ENCODE measurements at places on chromosomes 11 and 22. TPM values are rescaled to one million over a fixed set of nuclear protein-coding genes. Genes with fewer than 3 reads are reported as not detected.

DNA sequence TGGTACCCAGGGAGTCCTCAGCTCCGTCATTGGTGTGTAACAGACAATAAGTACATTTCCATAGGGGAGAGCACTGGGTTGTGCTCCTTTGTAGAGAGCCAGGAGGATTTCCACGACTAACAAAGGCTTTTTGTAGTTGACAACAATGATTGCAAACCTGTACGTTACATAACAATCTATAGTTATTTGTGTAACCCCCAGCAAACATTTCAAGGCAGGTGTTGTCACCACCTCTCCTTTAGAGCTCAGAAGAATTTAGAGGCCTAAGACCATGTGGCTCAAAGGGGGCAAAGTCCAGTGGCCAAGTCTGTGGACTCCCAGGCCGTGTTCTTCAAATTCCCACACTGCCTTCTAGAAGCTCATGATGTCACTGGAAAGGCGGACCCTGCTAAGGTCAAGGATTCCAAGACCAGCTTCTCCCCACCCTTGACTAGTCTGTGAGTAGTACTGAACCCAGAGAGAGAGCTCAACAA, 15.8 kb downstream of the RPL27A start:
- peaks cover 17% of the 10 kb centered on the region for H3K36me3 ChIP-seq
- DNase-seq: no peak
- H3K27me3 ChIP-seq: no peaks in the 10 kb centered on the region
- H3K4me1 ChIP-seq: no peaks in the 10 kb centered on the region

DNA sequence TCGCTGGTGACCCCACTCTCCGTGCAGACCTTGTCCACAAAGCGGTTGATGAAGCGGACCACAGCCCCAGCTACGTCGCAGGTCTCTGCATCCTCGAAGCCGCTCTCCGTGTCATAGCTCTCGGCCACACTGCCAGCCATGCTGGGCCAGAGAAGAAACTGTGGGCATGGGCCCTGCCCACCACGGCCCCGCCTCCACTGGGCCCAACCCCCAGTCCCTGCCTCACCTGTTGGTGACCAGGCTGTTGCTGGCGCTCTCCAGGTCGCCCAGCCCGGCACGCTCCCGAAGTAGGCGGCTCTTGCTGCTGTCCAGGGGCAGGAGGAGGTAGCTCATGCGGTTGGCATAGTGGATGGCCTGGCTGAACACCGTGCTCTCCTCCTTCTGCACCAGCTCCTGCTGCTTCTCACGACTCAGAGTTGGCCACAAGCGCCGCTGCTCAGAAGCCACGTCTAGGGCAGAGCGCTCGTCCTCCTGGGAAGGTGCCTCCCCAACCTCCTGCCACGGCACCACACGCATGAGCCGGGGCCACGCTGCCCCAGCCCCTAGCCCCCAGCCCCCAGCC, 12.8 kb downstream of the SBF1 start:
- no peaks in the 10 kb centered on the region for H3K27me3 ChIP-seq
- peaks cover 25% of the 10 kb centered on the region for H3K36me3 ChIP-seq
- no peak overlapping the region for H3K4me3 ChIP-seq
- no peak for DNase-seq

- H3K27me3 ChIP-seq: no peaks in the 10 kb centered on the region
- no peak overlapping the region for H3K4me3 ChIP-seq
- H3K4me1 ChIP-seq: no peaks in the 10 kb centered on the region
Measured at GRCh38 chr11:12288931-12289666, 88.3 kb upstream of the PARVA start.

GRCh38 chr11:131943295-131943694, 572.9 kb downstream of the NTM start:
- H3K27ac ChIP-seq: no peak overlapping the region
- no peak overlapping the region for H3K4me3 ChIP-seq
- H3K4me1 ChIP-seq: no peaks in the 10 kb centered on the region
- H3K36me3 ChIP-seq: no peaks in the 10 kb centered on the region

GRCh38 chr11:1078191-1078601, 3.5 kb downstream of the MUC2 start:
- no peak overlapping the region for H3K27ac ChIP-seq
- DNase-seq: no peak
- no peaks in the 10 kb centered on the region for H3K4me1 ChIP-seq
- no peaks in the 10 kb centered on the region for H3K27me3 ChIP-seq
- H3K36me3 ChIP-seq: no peaks in the 10 kb centered on the region

DNA sequence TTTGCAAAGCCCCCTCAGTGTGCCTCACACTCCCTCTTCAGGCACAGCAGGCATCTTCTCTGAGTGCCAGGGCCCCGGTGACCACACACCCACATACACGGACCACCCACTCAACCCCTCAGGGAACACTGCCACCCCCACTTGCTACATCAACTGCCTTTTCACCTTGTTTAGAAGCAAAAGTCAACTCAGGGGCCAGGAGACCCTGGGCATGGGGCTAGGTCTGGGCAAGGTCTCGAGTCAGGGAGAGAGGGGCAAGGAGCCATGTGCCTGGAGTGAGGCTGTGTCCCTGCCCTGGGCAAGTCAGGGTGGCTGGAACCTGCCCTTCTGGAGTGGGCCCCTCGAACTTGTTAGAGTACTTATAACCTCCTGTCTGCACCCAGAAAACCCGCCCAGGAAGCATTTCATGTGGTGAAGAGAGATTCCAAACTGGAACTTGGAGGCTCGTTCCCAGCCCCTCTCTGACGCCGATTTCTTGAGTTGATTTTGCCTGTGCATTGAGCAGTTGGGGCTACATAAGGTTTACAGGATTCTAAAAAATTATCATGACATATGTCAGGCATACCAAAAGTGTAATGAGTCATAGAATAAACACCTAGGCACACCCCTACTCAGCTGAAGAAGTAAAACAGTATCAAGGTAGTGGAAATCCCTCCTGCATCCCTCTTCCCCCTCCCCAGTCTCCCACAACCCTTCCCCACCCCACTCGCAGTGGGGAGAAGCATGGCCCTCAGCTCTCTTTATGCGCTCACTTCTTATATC, 74.3 kb downstream of the MYEOV start:
- H3K4me3 ChIP-seq: no peak overlapping the region
- no peak overlapping the region for H3K27ac ChIP-seq
- no peaks in the 10 kb centered on the region for H3K4me1 ChIP-seq
- H3K27me3 ChIP-seq: no peaks in the 10 kb centered on the region

DNA sequence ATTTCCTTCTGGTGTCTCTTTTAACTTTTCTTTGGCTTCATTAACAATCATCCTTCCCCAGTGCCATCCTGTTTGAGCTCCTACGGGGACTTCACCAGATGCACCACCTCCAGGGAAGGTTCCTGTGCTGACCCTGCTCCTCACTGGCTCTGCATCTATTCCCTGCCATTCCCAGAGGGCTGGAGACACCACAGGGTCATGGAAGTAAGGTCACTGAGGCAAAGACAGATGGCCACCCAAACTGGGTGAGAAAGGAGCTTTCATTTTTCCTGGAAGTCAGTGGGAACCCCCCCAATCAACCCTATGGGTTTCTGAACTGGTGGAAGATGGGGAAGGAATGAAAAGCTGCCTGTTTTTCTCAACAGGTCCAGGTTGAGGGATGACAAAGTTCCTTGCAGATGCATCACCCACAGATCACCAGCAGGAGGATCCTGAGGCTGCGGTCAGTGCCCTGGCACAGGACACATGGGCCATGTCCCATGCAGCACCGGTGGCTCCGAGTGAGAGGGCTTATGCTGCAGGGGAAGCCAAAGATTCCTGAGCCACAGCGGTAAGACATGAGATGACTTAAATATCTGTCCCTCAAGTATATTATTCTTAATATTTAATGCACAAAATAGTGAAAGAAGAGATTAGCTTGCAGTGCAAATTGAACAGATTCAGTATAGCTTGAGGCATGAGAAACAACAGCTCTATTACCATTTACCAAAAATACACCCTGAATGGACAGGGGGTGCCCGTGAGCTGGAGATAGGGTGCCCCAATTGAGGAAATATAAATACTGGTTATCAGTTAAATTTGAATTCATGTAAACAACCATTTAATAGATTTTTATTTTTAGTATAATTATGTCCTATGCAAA, 73.0 kb upstream of the VPREB1 start:
- H3K27me3 ChIP-seq: no peaks in the 10 kb centered on the region
- no peaks in the 10 kb centered on the region for H3K36me3 ChIP-seq
- no peaks in the 10 kb centered on the region for H3K4me1 ChIP-seq
- no peak for DNase-seq

DNA sequence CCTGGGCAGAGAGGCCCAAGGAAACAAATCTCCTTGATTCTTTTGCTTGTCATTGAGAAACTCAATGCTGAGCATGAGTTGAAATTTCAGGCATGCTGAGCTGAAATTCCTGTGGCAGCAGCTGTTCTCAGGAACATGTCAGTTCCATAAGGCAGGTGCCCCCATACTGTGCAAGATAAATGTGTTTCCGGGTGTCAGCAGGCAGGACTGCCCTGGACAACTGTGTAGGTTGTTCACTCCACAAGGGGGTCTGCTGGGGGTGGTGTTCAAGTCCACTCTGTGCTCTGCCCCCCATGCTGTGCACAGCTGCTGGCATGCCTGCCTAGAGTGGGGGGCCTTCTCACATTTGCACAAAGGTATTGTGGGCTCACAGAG, 133.7 kb downstream of the CTTN start:
- no peaks in the 10 kb centered on the region for H3K4me1 ChIP-seq
- no peaks in the 10 kb centered on the region for H3K27me3 ChIP-seq
- no peak overlapping the region for H3K27ac ChIP-seq
- no peaks in the 10 kb centered on the region for H3K36me3 ChIP-seq

DNA sequence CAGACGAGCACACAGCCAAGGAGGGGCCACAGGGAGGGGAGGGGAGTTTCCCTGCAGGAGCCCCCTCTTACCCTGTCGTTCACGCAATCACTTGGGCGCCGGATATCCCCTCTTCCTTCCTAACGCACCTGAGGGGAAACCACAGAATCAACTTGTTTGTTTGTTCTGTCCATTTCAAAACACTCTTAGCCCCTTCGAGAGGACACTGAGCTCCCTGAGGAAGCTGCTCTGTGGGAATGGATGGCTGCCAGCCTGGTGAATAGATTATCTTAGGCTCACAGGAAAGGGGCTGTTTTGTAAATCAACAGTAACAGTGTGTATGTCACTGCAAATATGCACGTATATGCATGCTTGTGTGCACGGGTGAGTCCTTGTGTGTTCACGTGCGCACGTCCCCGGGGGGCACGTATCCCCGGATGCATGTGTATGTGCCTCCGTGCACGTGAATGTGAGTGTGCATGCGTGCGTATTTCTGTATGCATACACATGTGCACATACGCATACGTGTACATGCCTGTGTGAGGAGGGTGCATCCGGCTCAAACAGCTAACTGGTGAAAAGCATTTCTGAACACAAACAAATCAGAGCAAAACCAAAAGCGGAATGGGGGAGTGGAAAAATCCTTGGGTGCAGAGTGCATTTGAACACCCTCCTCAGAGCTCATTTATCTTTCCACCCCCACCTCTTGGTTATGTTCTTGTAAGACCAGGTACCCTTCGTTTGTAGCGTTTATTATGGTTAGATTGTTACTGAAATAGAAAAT, 7.2 kb downstream of the ARSA start:
- no peak overlapping the region for H3K4me3 ChIP-seq
- H3K36me3 ChIP-seq: no peaks in the 10 kb centered on the region
- no peak overlapping the region for H3K27ac ChIP-seq
- peaks cover 21% of the 10 kb centered on the region for H3K4me1 ChIP-seq

GRCh38 chr11:66366844-66367477, 4.6 kb downstream of the SLC29A2 start:
- no peaks in the 10 kb centered on the region for H3K36me3 ChIP-seq
- H3K27me3 ChIP-seq: no peaks in the 10 kb centered on the region
- H3K4me3 ChIP-seq: no peak overlapping the region
- DNase-seq: no peak

GRCh38 chr11:119423509-119424254, 710 bp upstream of the THY1 start:
- H3K27ac ChIP-seq: no peak overlapping the region
- H3K36me3 ChIP-seq: no peaks in the 10 kb centered on the region
- no peak for DNase-seq
- no peaks in the 10 kb centered on the region for H3K27me3 ChIP-seq

The DTX4 gene
- total RNA-seq: 21.8 TPM

The BIRC2 gene
- total RNA-seq: 42.4 TPM

Data from kidney (tissue), 22 donors.